IPS-NIHi11 (cell line): ENCODE measurements at places on chromosomes 7 and 10.

GRCh38 chr7:103981003-103981423 lies 8.4 kb downstream of the RELN start:
- no peak for DNase-seq

GRCh38 chr7:139139150-139139549 lies 29.6 kb upstream of the ZC3HAV1 start:
- no peak for DNase-seq

DNA sequence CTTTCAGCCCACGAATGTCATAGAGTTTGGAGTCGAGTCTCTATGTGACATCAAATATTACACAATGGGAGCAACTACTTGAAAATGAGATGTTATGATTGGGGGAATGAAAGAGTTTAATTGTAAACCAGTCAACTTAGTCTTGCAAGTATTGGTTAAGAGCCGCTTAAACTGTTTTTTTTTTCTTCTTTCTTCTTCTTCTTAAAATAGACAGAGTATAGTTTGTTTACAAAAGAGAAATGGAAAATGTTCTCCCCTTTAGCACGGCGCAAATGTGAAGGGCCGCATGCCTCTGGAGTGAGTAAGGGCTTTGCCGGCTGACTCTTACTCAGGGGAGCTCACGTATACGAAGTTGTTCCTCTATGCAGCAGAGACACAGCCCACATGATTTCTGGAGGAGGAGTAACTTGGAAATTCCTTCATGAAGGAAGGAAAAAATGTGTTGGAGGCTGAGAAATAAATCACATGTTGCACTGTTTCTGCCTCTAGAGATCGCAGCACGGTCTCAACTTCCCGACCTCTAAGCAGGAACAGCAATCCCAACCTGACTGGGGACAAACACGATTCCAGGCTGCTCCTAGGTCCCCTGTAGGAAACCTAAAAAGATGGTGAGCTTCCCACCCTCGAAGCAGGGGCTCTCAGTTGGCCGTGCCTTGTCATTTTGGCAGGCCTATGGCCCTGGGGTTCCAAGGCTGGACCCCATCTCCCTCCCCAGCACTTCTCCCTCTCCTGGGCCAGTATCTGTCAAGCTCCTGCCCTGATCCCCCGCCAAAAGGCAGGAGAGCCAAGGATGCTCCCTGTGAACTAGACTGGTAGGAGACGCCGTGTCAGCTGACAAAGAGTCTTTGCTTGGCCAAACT lies 44.8 kb downstream of the MYOF start:
- peak; percentile 71 for DNase-seq

DNA sequence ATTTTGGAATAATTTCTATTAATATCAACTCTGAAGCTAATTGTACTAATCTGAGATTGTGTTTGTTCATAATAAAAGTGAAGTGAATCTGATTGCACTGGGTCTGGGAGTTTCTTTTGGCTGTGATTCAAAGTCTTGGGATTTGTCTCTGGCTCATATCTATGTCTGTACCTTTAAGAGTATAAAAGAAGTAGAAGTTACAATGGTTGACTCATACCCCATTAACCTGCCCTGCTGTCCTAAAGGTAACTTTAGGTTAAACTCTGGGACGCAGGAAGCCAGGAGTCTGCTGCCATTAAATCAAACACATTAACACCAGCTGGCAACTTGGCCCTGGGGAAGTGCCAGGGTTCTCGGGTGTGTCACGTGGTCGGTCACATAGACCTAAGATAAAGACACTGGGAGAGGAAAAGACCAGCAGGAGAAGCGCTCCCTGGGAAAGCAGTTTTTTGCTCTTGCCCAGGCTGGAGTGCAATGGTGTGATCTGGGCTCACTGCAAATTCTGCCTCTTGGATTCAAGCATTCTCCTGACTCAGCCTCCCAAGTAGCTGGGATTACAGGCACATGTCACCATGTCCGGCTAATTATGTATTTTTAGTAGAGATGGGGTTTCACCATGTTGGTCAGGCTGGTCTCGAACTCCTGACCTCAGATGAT lies 17.8 kb downstream of the SCD start:
- DNase-seq, result peak; percentile 47

DNA sequence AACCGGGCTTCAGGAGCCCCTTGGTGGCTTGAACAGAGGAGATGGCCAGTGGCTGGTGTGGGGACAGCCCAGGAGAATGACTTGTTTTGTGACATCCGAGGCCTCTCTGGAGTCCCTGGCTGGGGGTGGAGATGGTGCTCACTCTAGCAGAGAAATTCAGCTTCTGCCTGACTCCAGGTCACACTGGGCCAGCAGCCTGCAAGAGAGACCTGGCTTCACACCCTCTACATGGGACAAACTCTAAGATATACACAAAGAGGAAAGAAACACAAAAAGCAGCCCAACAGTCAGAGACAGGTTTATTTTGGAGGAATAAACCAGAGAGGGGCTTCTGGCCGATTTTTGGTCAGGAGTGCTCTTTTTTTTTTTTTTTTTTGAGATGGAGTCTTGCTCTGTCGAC lies 132.8 kb downstream of the ELFN1 start:
- DNase-seq, result no peak

DNA sequence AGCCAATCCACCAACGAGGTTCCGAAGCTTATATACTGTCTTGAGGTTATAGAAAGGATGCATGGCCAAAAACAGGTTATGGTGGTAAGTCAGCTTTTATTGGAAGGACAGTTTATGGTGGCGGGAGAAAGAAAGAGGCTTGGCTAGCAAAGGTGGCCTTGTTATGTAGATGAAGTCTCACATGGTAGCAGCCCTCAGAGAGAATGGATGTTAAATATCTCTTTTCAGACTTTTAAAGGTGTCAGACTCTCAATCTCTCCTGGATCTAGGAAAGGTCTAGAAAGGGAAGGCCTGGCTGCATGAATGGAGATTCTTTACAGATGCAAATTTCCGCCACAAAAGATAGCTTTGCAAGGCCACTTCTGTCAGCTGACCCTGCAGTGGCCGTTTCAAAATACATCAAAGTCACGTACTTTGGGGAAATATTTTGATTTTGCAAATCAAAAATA lies 333.8 kb downstream of the GALNT17 start:
- no peak for DNase-seq

- DNase-seq, result no peak
Observed at GRCh38 chr7:33237036-33237435, 107.7 kb downstream of the BBS9 start.
